ENCODE measurements at places on chromosomes 6 and 20.

- DNase-seq, result peak; percentile 64
These were observed 42.0 kb upstream of the PLCG1 start for GRCh38 chr20:41095110-41095969.

DNA sequence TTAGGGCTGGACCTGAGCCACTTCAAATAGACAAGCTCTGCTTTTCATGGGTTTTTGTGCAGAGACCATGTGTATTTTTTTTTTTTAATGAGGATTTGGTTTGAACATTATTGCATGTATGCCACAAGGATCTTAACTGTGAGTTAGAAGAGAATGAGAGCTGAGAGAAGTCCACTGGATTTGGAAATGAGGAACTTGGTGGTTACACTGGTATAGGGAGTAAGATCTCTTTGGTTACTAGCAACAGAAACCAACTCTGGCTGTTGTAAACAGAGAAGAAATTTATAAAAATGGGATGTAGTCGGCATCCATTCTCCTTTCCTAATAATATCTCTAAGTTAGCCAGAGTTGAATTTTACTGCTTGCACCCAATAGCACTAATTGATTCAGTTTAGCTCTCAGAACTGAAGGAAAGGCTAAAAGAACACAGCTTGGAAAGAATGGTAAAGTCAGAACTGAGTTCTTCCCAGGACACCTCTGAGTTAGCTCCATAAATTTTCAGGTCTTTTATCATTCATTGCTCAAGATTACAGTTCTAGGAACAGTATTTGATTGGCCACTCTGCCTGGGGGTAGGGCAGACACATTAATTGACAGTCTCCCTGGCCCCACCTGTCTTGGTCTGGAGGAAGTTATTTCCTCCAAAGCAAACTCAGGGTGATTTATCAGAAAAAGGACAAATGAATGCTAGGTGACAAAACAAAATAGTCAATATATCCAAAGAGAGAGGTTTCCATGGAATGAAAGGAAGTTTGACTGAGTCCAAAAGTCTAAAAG, 3.9 kb upstream of the WFDC2 start:
- no peak for DNase-seq

DNA sequence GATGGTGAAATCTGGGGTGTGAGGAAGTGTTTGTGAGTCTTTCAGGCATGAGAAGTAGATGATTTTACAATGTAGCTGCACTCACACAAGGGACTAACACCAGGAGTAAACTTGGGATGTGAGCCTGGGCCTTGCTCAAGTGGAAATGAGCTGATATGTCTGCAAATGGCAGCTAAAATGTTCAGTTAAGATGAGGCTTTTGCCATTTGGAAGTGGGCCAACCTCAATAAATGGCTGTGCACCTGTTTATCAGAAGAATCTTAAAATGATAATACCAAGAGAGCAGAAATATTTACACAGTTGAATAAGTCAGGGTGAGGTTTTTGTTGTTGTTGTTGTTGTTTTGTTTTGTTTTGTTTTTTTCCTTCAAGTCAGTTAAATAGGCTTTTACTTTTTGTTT, 25.7 kb upstream of the KLHL31 start:
- no peak for DNase-seq

GRCh38 chr20:58137236-58137635, 91.2 kb downstream of the ANKRD60 start:
- DNase-seq, result no peak

GRCh38 chr6:112879920-112880413, 532.8 kb downstream of the RFPL4B start:
- peak; percentile 73 for DNase-seq

DNA sequence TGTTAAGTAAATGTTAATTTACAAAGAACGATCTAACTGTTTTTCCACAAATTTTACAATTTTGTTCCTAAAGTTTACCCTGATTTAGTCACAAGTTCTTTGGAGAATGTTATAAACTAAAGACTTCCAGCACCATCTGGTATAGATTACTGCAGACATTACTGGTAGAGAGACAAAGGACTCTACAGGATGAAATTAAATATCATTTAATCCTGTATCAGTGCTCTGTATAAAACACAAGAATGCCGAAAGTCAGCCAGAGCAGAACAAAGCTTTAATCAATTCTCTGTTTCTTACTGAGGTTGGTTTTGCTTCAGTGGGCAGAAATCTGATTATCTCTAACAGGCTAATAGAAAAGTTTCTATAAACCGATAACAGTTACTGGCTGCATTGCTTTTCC, 763.6 kb downstream of the TENT5A start:
- no peak for DNase-seq

Measured in testis (tissue), 5 donors.